Foreskin fibroblast (primary cell): ENCODE measurements at places on chromosomes 13 and 19.
A peak's percentile ranks its signal among the peaks of the same experiment; 100 is the strongest.

DNA sequence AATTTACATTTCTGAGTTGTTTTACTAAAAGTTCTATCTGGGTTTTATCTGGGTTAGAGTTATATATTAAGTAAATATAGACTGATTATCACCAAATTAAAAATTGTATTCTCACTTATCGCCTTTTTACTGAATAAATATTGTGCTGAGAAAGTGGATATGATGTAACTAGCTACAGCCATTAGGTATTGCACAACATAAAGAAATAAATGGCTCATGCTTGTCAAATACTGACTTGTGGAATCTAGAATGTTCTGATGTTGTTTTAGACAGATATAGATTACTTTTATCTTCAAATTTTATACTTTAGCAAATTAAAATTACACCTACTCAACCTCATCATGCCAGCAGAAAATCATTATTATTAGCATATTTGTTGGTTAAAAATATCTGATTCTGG lies 1277.1 kb upstream of the MIR17HG start:
- no peak for DNase-seq

- no peak for DNase-seq
Observed at GRCh38 chr13:43375797-43376465, 352.5 kb downstream of the DNAJC15 start.

DNA sequence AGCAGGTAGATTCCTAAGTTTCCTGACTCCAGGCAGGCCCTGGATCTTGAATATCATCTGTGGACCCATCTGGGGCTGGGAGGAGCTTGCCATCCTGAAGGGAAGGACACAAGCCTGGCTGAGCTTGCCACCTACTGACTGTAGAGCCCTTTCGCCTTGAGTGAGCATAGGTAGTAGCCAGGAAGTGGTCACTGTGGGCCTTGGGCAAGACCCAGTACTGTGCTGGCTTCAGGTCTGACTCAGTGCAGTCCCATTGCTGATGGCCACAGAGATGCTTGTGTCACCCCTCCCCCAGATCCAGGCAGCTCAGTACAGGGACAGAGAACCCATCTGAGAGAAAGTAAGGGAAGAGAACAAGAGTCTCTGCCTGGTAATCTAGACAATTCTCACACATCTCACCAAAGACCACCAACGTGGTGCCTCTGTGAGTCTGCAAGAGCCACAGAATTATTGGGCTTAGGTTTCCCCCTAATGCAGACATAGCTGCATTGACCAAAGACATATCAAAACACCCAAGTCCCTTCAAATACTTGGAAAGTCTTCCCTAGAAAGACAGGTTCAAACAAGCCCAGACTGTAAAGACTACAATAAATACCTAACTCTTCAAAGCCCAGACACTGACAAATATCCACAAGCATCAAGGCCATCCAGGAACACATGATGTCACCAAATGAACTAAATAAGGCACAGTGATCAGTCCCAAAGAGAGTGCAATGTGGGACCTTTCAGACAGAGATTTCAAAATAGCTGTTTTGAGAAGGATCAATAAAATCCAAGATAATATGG lies 108.2 kb upstream of the WASF3 start:
- DNase-seq: no peak

DNA sequence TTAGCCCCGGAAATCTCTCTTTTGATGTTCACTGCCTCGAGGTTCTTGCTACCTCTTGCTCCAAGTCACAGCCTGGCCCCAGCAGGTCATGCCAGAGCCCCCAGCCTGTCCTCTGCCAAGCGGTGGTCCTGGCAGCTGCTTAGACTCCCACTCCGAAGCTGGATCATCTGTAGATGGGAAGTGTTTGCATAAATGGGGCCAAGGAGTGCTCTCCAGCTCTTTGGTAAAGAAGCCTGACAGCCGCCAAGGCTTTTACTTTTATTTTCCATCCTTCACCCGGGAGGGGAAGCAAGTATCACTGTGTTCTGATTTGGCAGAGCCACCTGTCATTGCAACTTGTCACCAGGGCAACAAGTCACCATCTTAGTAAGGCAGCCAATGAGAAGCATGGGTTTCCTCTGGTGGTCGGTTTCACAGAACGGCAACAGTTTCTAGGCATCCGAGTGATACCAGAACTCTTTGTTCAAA lies 10.6 kb upstream of the RETN start:
- DNase-seq: no peak

- DNase-seq: no peak
Observed at GRCh38 chr13:87675851-87676250, 4.7 kb downstream of the SLITRK5 start.

DNA sequence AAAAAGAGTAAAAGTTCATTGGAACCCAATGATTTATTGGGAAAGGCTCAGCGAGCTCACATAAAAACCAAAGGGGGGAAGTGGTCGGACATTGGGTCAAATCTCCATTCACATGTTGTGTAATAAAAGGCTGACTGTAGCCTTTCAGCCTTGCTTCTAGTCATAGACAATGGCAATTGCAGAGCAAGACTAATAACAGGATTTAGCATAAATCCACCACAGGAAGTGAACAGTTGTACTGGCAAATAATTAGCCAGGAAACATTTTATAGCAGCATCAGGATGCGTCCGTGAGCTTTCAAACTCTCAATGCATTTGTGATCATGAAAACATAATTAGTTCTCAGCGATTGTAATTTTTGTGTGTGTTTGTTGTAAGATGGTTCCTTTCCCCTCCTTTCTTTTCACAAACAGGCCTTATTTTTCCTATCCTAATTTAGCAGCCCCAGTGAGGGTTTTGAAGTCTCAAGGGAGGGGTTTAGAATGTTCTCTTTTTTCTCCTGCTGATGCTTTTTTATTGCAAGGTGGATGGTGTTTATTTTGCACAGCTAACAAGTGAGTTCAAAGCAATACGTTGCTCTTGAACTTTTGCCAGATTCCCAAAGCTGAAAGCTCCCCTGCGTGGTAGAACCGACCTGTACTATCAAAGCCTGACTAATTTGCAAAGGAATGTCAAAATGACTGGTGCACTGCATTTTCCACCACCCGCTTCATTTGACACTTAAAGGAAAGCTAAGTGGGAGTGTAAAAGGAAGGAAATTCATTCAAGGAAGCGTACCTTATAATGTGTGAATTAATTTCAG lies 105.6 kb downstream of the SPRY2 start:
- DNase-seq: peak; percentile 28

DNA sequence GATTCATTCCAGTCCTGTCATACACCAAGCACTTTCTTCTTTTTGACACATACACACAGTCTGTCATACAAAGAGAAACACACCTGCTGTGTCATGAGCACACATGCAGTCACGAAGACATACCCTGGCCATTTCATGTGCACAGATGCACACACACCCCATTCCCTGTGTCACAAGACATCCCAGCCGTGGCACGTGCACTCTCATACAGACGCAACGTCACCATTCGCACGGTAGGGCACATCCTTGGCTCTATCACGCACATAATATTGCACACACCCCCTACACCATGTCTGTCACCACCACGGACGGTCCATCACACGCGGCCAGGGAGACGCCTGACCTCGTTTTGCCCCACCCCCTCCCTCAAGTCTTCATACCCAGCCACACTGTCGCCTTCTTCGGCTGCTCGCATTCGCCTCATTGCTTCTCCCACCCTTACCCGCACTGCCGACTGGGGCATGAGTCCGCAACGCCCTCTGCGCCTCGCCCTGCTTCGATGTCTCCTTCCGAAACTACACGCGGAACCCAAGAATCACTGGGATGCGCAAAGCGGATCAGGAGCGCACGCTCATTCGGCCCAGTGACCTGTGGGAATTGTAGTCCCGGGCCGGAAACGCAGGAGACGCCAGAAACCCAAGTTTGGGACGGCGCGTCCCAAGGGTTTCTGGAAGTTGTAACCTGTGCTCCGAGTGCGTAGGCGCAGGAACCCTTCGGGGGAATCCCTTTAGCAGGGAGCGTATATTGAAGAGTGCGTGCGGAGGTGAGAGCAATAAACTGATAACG lies 6.8 kb upstream of the ZNF283 start:
- DNase-seq: peak; percentile 85

- DNase-seq: no peak
Observed at GRCh38 chr13:101728021-101728420, 275.5 kb downstream of the ITGBL1 start.

- DNase-seq: no peak
Observed at GRCh38 chr13:40597735-40598365, 68.6 kb downstream of the FOXO1 start.

- DNase-seq: no peak
Observed at GRCh38 chr19:40960780-40961179, 30.3 kb upstream of the CYP2B6 start.

- DNase-seq: peak; percentile 14
Observed at GRCh38 chr19:41521931-41522555, 53.9 kb upstream of the CEACAM21 start.

GRCh38 chr13:109868578-109869311 lies 82.4 kb upstream of the IRS2 start:
- peak; percentile 56 for DNase-seq

GRCh38 chr19:38975861-38976271 lies 324 bp upstream of the FBXO17 start:
- no peak for DNase-seq

- DNase-seq: no peak
Observed at GRCh38 chr19:41902594-41902993, 19.6 kb downstream of the ARHGEF1 start.

DNA sequence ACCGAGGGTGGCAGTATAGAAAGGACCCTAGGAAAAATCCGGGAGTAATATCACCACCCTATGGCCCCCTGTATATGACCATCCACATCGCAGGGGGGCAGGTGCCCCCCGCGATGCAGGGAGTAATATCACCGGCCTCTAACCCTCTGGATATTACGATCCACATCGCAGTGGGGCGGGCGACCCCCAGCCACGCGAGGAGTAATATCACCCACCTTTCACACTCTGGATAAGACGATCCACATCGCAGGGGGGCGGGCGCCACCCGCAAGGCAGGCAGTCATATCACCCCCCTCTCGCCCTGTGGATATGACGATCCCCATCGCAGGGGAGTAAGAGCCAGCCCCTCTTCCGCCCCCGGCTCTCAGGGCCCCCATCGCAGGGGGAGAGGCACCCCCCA lies 76.7 kb upstream of the RUBCNL start:
- no peak for DNase-seq

DNA sequence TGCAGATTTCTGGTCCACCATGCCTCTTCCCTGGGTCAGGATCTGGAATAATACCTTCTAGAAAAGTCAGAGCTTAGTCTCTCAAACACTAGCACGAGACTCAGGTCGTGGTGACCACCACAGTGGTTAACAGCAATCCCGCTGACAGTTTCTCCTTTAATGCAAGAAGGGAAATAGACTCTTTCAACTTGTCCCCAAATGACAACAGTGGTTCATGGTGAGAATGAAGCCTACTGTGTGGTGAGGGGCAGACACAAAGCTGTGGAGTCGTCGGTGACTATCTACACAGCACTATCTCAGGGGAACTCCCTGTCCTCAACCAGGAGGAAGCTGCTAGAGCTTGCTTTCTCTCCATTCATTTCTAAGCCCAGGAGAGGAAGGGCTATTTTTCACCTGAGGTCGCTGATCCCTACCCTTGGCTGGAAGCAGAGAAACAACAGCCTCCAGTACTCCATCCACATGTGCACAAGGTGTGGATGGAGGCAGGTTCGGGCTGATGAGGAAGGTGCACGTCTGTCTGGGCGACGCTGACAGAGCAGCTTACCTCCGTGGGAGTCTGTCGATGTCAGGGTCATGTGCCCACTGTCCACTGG lies 72.4 kb downstream of the STK24 start:
- DNase-seq: no peak

DNA sequence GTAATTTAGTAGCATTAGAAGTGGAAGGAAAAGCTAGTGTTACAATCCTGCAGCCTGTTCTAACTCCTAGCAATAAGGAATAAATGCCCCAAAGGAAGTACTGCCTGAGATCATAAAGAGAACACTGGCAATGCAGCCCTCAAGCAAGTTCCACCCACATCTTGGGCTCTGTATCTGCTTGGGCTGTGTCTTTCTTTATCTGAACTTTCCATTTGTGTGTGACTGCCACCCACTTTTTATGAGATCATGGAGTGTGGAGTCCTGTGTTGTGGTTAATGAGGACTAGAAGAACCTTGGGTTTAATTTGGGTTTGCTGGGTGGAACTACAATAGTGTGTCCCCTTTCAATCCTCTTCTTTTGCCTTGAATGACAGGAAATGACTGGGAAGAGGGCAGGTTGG lies 38.2 kb downstream of the RFXAP start:
- DNase-seq: no peak

DNA sequence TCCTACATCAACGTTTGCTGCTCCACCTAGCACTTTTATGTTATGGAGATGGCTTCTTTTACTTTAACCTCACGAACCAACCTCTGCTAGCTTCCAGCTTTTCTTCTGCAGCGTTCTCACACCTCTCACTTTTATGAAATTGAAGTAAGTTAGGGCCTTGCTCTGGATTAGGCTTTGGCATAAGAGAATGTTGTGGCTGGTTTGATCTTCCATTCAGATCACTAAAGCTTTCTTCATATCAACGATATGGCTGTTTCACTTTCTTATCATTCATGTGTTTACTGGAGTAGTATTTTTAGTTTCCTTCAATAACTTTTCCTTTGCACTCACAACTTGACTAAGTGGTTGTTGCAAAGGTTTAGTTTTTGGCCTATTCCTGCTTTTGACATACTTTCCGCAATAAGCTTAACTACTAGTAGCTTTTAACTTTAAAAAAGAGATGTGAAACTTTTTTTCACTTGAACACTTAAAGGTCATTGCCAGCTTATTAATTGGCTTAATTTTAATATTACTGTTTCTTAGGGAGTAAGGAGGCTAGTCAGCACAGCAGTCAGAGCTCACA lies 60.0 kb upstream of the SPRY2 start:
- DNase-seq: no peak

DNA sequence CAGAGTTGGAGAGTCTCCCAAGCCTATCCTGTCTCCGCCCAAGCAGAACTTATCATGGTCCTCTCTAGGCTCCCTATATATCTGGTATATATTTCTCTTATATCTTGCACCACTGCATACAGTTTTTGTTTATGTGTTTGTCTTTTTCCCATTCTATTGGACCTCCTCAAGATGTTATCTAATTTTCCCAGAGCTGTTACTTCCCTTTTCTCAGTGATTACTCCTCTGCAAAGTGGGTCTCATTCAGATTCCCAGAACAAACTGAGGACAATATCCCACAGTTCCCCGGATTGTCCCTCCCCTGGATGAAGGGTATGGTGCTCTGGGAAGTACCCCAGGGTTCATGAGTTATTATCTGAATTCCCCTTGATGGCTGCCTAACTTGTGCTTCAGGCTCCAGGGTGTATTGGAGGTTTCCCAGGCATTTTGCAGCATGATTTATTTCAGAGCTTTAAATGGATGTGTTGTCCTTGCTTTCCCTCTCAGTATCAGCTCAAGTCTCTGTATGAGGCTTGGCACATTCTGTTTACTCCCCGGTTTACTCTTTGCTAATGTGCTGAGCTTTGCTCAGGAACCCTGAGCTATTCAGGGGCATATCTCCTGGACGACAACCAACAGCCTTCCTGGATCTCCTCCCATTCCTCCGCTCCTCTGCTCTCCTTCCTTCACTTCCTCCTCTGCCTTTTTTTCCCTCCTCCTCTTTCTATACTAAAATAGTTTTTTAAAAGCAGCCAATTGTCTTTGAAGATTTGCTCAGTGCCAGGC lies 329.3 kb downstream of the SPRY2 start:
- DNase-seq: peak; percentile 29

GRCh38 chr13:106568299-106569003 lies 514 bp upstream of the ARGLU1 start:
- DNase-seq: no peak
